ENCODE measurements at places on chromosomes 3 and 15.

- DNase-seq, result no peak
These were observed 254.7 kb downstream of the CACNA2D3 start for GRCh38 chr3:54376939-54377578.

GRCh38 chr15:78104566-78105475, 12.5 kb downstream of the SH2D7 start:
- DNase-seq, result no peak

DNA sequence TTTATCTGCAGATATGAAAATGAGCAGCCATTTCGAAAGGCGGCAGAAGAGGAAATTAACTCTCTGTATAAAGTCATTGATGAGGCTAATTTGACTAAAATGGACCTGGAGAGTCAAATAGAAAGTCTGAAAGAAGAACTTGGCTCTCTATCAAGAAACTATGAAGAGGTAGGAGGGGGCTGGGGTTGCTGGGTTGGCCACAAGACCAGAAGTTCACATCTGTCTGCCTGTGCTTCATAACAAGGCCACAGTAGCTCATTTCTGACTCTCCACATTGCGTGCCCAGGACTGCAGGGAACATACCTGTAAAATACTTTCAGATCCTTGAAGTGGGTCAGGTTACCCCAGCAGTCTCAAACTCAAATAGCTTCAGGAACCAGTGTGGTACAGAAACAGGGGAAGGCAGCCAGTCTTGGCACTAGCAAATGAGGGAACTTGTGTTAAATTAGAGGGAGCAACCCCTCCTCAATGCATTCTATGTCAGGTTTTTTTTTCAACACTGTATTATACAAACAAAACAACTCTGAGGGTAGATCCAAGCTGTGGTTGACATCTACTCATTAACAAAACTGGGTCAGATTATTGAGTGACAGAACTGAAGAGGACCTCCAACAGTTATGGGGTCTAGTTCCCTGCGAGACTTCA, 48.7 kb downstream of the BFSP2 start:
- DNase-seq, result no peak

DNA sequence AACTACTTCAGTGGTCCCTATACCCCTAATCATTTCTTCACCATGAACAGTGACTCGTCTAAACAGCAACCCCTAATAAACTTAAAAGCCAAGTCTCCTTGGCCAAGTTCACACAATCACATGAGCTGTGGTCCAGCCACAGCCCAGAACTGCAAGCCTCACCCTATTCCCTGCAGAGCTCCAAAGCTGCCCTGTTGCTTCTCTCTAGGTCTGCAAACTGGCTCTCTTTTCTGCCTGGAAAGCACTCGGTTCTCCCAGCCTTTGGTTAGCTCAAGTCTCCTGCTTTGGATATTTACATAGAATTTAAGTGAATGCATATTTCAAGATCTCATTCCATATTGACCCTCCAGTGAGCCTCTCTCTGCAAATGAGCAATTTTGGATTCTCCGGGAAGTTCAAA, 107.0 kb downstream of the TOP2B start:
- no peak for DNase-seq

- peak; percentile 31 for DNase-seq
These were observed 14.6 kb downstream of the NUDT16 start for GRCh38 chr3:131396170-131396569.

DNA sequence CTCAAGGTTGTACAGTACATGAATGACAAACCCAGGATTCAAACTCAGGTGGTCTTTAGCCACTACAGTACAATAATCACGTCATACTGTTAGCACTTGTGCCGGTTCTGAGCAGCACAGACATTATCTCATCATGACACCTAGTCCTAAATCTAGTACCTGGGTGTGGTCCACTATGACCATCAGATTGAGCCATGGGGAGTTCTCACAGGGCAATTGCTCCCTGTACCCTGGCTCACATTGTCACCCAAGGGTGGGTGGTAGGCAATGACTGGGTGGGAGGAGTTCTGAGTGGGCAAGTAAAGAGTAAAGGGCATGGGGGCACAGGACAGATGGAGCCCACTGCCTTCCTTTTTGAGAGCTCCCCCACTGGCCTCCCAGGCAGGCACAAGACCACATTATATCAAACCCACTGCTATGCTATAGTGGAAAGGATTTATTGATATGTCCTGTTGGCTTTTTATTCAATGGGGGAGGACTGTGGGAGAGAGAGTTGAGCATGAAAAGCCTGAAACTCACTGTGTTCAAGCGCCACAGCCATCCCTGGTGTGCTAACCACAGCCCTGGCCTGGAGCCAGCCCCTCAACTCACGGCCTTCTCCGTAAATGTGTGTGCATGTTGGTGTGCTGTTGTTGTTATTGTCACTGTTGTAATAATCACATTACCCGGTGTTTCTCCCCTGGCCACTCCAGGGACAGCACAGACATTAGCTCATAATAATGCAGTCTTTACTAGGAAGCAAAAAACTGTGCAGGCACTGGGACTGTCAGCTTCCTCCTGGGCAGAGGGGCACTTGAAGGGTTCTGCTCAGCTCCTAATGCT, 27.3 kb downstream of the ADCY5 start:
- DNase-seq, result peak; percentile 24

- DNase-seq, result peak; percentile 32
These were observed 48.7 kb downstream of the MYH15 start for GRCh38 chr3:108461661-108462111.

- no peak for DNase-seq
These were observed 30.5 kb downstream of the EHD4 start for GRCh38 chr15:41941644-41942415.

- peak; percentile 58 for DNase-seq
These were observed 70.6 kb downstream of the AP4E1 start for GRCh38 chr15:50979041-50979440.

GRCh38 chr15:82128401-82129148, 82.8 kb upstream of the MEX3B start:
- DNase-seq, result peak; percentile 77

GRCh38 chr15:92714077-92714476, 58.5 kb upstream of the FAM174B start:
- DNase-seq, result peak; percentile 58

- no peak for DNase-seq
These were observed 33.0 kb downstream of the SLC35A5 start for GRCh38 chr3:112594856-112595255.

- DNase-seq, result peak; percentile 77
These were observed 162.9 kb downstream of the ITPR1 start for GRCh38 chr3:4656059-4656458.

- no peak for DNase-seq
These were observed 42.2 kb upstream of the TOPBP1 start for GRCh38 chr3:133703915-133704314.

- no peak for DNase-seq
These were observed 133.2 kb downstream of the LMLN start for GRCh38 chr3:198093112-198093679.

- DNase-seq, result no peak
These were observed 183.6 kb downstream of the POLQ start for GRCh38 chr3:121362035-121362734.

DNA sequence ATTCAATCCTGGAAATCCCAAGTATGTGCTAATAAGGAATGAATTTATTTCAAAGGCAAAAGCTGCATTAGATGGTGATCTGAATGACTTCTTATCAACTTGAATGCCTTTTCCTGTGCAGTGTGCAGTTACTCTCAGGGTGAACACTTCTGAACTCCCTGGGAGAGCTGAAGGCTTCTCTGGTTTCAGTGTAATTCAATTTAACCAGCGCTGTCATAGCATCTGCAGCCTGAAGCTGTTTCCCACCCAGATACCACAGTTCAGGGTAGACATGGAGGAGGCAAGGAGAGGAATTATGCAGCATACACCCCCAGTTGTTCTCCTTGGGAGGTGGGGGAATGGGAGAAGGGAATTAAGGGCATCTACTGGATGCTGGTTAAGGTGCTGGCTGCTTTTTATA, 49.1 kb upstream of the PRR23C start:
- no peak for DNase-seq

GRCh38 chr3:18425641-18426257, 610 bp upstream of the SATB1 start:
- no peak for DNase-seq

DNA sequence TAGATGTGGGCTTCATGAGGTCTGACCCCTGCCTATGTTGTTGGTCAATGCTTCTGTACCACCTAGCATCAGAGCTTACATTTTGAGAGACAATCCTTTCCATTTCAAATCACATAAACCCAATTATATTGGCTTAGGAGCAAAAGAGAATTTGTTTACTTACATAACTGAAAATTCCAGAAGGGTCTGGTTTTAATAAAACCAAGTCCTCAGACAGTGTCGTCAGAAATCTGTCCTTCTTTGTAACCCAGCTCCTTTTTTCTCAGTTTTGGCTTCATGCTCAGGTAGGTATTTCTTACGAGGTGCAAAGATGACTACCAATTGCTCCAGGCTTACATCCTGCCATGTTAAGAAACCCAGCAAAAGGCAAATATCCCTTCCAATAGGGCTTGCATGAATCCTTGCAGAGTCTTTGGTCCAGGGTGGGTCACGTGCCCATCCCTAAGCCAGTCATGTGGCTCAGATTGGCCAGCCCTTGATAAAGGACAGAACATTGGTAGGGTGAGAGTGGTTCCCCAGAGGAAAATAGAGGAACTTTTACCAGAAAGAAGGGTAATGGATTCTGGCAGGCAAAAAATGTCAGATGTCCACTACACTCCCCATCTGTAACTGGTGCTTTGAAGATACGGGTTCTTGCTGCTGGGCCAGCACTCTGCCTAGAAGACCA, 50.2 kb upstream of the VILL start:
- DNase-seq, result no peak

- peak; percentile 45 for DNase-seq
These were observed 113.8 kb downstream of the FRMD5 start for GRCh38 chr15:44081026-44082013.

- no peak for DNase-seq
These were observed 42.9 kb downstream of the ADCY5 start for GRCh38 chr3:123405936-123406510.

DNA sequence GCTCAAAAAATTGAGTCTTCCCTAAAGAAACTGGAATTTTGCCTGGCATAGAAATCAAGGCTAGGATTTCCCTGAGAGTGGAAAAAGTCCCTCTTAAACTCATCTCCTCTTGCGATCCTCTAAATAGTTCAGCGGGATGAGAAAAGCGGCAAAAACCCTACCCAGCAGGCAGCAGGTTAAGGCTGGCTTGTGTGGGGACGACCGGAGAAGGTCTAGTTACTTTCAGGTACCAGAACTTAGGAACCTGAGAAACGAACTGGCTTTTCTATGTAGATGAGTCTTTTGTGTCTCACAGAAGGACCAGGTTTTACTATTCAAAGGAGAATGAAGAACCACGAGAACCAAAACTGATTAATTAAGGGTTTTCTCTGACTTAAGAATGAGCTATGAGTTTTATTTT, 523.7 kb upstream of the TGFBR2 start:
- DNase-seq, result no peak

DNA sequence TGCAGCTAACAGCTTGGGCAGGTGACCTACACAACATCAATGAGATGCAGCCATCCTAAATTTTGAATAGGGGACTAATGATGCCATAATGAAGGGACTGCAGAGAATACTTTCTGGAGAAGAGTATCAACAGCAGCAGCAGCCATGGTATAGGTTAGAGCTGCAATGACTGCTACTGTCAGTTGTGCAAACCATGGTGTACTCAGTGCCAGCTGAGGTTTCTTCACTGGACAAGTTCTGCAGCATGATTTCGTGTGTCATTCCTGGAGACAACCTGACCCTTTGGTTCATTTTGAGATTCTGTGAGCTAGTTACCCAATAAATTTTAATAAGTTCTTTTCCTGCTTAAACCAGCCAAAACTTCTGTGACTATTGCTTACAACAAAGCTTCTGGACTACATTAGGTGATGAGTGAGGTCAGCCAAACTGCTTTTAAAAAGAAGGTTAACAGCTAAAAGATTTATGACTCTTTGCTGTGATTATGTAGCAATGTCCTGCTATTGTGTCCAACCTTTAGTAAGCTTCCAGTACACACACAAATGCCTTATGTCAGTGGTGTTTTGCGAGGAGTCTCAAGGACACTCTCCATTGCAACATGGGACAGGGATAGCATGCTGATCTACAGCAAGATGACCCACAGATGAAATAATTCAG, 4.8 kb upstream of the DAZL start:
- peak; percentile 9 for DNase-seq

- peak; percentile 18 for DNase-seq
These were observed 371.5 kb upstream of the GOLIM4 start for GRCh38 chr3:168467115-168467714.

DNA sequence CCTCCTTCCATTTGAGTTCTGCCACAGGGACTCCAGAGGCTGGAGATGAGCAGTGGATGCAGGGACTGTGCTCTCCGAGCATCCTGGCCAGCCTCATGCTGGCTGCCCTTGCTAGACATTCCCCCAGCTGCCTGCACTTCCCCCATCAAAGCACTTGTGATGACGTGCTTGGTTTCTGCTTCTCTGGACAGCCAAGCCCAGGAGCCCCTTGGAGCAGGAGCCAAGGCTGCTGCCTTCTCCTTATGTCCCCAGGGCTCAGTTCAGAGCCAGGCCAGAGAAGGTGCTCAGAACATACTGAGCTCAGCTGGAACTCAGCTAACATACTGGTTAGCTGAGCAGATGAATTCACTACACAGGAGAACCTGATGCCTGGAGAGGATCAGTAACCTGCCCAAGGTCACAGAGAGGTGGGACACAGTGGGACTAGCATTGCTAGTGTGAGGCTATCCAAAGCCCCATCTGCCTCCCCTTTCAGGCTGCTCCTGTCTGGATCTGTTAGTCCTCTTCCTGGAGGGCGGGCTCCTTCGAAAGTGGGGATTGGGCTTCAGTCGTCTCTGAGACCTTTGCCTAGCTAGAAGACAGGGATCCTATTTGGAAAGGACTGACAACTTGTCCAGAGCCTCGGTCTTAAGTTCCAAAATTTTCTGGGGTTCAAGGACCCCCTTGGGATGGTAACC, 4.3 kb downstream of the PCBP4 start:
- no peak for DNase-seq

DNA sequence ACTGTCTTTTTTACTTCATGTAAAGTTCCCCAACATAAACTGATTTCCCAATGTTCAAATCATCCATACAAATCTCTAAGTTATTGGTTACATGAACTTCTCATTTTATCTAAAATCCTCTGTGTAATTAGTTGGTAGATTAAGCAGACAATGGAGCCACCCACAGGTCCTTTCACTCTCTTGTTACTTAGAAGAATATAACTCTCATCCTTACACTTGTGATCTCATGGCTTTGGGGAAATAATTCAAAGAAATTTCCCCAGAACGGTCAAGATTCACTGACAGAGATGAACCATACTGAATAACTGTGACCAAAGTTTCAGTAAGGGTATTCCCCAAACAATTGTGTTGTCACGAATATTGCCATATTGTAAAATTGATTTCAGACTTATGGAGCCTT, 1102.6 kb upstream of the EPHA6 start:
- DNase-seq, result no peak
